ENCODE measurements at places on chromosomes 11 and 22.

- DNase-seq: no peak
Measured at GRCh38 chr11:121437686-121438078, 14.4 kb upstream of the SORL1 start.

DNA sequence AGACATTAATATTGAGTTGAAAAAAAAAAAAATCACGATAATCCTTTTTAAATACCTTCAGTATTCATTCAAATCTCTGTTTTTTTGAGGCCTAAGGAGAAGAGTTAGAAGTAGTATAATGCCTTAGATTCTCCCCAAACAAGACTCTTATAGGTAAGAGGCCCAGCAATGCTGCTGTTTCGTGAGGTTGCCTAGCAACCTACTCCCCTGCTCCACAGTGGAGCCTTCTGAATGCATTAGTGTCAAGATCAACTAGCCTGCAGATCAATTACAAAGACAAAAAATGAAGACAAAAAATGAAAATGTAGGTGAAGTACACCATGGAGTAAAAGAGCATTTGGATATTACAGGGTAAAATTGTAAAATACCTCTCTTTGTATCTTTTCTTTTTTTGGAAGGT is 229.8 kb upstream of the LUZP2 start:
- DNase-seq: no peak

- no peak for DNase-seq
Measured at GRCh38 chr11:10996678-10997077, 138.8 kb upstream of the ZBED5 start.

DNA sequence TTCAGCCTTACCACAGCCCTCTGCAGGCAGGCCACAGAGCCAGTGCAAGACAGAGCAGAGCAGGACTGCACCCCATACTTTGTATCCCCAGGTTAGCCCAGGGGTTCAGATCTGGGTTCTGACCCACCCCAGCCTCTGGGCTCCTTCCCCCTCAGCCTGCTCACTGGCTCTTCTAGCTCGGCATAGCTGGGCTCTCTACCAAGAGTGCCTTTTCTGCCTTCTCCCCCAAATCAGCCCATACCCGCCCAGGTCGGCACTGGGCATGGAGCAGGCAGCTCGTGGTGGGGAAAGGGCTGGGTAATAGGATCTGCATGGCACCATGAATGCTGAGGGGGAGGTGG is 8.3 kb downstream of the RELT start:
- DNase-seq: no peak

GRCh38 chr22:36295247-36295646 is 42.3 kb downstream of the APOL1 start:
- DNase-seq: no peak

GRCh38 chr11:128232588-128232987 is 354.8 kb downstream of the ETS1 start:
- DNase-seq: peak; percentile 43

- DNase-seq: no peak
Measured at GRCh38 chr22:31363885-31364465, 17.8 kb upstream of the PATZ1 start.

- DNase-seq: no peak
Measured at GRCh38 chr11:134170919-134171281, 52.9 kb downstream of the NCAPD3 start.

- DNase-seq: no peak
Measured at GRCh38 chr22:23453277-23453676, 126.8 kb downstream of the IGLL1 start.

DNA sequence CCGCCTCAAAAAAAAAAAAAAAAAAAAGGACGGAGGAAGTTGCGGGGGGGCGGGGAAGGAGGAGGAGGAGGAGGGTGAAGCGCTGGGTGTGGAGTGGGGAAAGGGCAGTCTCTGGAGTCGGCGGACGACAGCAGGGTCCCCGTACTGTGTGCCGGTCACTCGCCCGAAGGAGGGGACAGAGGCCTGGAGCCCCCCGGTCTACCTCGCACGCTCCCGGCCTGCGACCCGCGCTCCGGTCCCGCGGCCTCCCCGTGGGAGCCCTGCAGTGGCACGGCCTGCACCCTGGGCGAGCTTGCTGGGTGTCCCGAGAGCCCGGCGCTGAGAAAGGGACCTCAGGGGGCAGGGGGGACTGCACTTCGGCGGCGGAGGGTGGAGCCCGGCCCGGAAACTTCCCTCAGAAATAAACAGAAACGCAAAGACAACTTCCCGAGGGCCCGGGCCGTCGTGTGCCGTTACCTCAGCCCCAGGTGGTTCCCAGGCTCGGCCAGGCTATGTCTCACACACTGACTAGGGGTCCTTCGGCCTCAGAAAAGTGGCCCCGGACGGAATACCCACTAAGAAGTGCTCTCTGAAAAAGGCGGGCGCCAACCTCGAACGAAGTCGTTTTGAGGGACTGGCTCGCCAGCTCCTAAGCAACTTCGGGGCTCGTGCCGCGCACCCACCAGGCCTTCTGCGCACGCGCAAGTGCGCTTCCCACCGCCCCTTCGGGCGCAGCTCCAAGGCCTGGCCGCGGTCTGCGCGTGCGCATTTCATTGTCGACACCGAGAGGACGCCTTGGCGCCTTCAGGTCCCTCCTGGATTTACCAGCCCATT is at the start of gene MAJIN:
TSS of gene MAJIN (minus strand) at position 688 of the 813 bp plus-strand sequence. CDS start 12,703 bp downstream, outside the sequence.
- peak; percentile 82 for DNase-seq

- no peak for DNase-seq
Measured at GRCh38 chr11:109425554-109425953, 3.6 kb downstream of the C11orf87 start.

- DNase-seq: no peak
Measured at GRCh38 chr22:42664976-42665831, 16.0 kb upstream of the CYB5R3 start.

DNA sequence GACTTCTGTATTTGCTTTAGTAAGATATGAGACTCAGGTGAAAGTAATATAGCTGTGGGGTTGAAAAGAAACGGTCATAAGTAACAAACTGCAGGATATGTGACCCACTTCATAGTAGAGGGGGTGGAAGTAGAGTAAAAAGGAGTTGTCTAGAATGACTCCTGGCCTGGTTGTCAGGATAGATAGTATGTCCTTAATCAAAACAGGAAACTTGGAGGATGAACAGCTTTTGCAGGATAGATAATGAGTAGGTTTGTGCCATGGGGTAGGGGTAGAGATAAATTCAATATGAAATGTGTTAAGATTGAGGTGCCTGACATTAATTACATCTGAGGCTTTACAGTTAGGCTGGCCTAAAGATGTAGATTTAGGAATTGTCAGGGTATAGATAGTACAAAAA is 47.0 kb upstream of the B3GNT6 start:
- DNase-seq: no peak

- no peak for DNase-seq
Measured at GRCh38 chr11:102517670-102518069, 12.9 kb downstream of the MMP7 start.

DNA sequence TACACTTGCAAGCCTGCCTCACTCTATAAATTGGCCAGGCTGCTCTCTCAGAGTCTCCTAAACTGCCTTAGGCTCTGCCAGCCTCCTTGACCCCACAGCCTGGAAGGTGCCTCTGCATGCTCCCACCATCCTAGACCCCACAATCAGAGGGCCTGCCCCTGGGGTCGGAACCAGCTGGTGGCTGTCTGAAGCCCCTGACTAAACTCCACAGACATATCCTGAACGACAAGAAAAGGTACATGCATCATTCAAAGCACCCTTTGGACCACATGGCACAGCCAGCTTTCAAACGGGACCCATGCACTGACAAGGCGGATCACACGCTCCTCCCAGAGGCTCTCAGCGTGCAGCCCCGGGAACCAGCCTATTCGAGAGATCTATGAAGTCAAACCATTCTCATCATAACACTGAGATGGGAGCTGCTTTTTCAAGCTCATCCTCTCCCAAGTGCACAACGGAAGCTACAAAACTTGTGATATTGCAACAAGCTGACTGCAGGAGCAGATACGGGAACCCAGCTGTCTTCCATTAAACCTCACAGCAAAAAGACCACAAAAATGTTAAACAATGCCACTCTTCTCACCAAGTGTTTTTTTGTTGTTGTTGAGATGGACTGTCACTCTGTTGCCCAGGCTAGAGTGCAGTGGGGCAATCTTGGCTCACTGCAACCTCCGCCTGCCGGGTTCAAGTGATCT is 8.1 kb downstream of the SHANK2 start:
- no peak for DNase-seq

Data from stimulated activated CD8-positive, alpha-beta memory T cell treated with anti-CD3 and anti-CD28 coated beads, Interleukin-7, amount 100 ng/mL, for 48 hours (primary cell).